MCF 10A (cell line): ENCODE measurements at places on chromosomes 11 and 22. TPM values are rescaled to one million over a fixed set of nuclear protein-coding genes. Genes with fewer than 3 reads are reported as not detected.

Gene DENND6B
- total RNA-seq = 4.0 and 5.5 TPM in 2 replicates

Gene ME3
- 0.49 TPM in 1 of 2 replicates, not detected in the other for total RNA-seq

Gene THRSP
- not detected in 2 replicates for total RNA-seq

Gene KDM4D
- total RNA-seq = 1.1 and 1.3 TPM in 2 replicates

Gene B4GAT1
- total RNA-seq = 6.7 and 8.6 TPM in 2 replicates

Gene UBQLN3
- total RNA-seq = not detected in 2 replicates

Gene SCN4B
- 0.32 TPM in 1 of 2 replicates, not detected in the other for total RNA-seq

- no peaks in the 10 kb centered on the region for H3K4me1 ChIP-seq
- H3K27me3 ChIP-seq = no peaks in the 10 kb centered on the region
- DNase-seq = no peak
- H3K4me3 ChIP-seq = no peak overlapping the region
Measured at GRCh38 chr11:101807531-101807930, 107.3 kb upstream of the CEP126 start.

GRCh38 chr22:42086051-42086450, 4.5 kb downstream of the NDUFA6 start:
- H3K27ac ChIP-seq = no peak overlapping the region
- peaks cover 10% of the 10 kb centered on the region for H3K4me1 ChIP-seq
- no peak overlapping the region for H3K4me3 ChIP-seq
- peaks cover 68% of the 10 kb centered on the region for H3K36me3 ChIP-seq

DNA sequence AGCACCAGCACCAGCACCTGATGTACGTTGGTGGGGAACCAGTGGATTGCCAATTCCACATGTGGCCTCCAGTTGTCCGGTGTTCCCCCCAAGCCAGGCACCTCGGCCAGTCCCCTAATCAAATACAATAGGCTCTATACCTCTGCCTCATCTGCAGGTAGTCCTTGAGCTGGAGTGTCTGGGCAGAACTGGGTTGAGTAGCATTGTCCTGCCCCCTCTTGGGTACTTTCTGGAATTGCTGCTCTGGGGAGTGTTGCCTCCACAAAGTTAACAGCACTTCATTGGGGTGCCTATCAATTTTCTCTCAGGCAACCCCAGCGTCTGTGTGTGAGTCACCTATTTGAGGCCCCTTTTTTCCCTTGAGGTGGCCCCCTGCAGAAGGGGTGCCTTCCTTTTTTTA, 413.0 kb upstream of the LARGE1 start:
- no peaks in the 10 kb centered on the region for H3K4me1 ChIP-seq
- peaks cover 6% of the 10 kb centered on the region for H3K36me3 ChIP-seq
- DNase-seq = no peak
- H3K27me3 ChIP-seq = no peaks in the 10 kb centered on the region
- no peak overlapping the region for H3K27ac ChIP-seq

GRCh38 chr11:47467357-47467756, 18.4 kb upstream of the RAPSN start:
- peak overlapping the region; percentile 77 for H3K27ac ChIP-seq
- H3K36me3 ChIP-seq = peaks cover 78% of the 10 kb centered on the region
- H3K27me3 ChIP-seq = no peaks in the 10 kb centered on the region
- peaks cover 7% of the 10 kb centered on the region for H3K4me1 ChIP-seq
- no peak overlapping the region for H3K4me3 ChIP-seq

- H3K36me3 ChIP-seq = peaks cover 5% of the 10 kb centered on the region
Measured at GRCh38 chr11:45757672-45758071, 47.3 kb upstream of the SLC35C1 start.

GRCh38 chr11:120594746-120595145, 83.2 kb downstream of the GRIK4 start:
- H3K4me3 ChIP-seq = no peak overlapping the region
- no peak overlapping the region for H3K27ac ChIP-seq

DNA sequence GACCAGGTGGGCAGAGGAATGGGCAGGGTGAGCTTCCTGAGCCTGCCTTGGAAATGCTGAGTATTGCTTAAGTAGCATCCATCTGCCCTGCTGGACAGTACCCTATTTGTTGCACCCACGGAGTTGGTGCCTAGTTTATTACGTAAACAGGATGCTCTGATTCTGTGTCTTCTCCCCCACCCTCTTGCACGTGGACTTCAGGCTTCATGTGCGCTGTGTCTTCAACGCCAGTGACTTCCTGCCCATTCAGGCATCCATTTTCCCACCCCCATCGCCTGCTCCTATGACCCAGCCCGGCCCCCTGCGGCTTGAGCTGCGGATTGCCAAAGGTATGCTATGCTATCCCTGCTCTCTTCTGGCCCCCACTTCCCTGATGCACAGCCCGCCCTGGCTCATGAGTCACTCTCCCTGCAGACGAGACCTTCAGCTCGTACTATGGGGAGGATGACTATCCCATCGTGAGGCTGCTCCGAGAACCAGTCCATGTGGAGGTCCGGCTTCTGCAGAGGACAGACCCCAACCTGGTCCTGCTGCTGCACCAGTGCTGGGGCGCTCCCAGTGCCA, 5.7 kb downstream of the ZP1 start:
- H3K27ac ChIP-seq = no peak overlapping the region
- DNase-seq = peak; percentile 81
- H3K36me3 ChIP-seq = no peaks in the 10 kb centered on the region
- H3K4me1 ChIP-seq = no peaks in the 10 kb centered on the region
- H3K4me3 ChIP-seq = no peak overlapping the region

DNA sequence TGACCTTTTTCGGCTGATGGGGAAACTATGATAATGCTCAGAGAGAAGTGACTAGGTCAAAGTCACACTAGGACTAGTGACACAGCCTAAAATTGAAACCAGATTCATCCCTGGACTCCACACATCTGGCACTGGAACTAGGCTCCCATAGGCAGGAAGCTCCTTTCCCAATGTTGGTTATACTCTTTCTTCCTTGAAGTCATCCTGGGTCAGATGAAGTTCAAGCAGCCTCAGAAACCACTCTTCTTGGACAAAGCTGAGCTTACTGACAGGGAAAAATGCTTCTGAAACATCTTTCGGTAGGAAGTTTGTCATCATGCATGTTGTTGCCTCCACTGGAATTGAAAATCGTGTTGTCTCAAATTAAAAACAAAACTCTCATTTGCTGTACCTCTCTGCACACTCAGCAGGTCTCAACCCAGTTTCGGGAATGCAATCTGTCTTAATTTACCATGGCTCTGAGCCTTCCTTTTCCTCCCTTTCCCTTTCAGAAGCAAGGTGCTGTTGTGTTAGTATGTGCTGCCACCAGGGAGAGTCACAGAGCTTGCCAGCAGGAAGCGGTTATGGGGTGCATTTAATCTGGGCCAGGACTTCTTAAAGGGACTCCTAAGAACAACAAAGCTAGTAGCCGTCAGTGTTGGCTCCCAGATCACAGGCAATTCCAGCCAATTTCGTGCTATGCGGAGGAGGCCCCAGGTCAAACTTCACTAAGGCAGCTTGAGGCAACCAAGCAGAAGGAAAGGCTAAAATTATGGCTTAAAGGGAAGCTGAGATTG, 384.8 kb downstream of the TENM4 start:
- no peaks in the 10 kb centered on the region for H3K36me3 ChIP-seq
- H3K27me3 ChIP-seq = no peaks in the 10 kb centered on the region
- H3K27ac ChIP-seq = no peak overlapping the region
- no peak for DNase-seq
- no peak overlapping the region for H3K4me3 ChIP-seq

- H3K27ac ChIP-seq = no peak overlapping the region
- no peak overlapping the region for H3K4me3 ChIP-seq
- no peak for DNase-seq
- no peaks in the 10 kb centered on the region for H3K4me1 ChIP-seq
Measured at GRCh38 chr11:35257281-35257680, 118.3 kb downstream of the CD44 start.

DNA sequence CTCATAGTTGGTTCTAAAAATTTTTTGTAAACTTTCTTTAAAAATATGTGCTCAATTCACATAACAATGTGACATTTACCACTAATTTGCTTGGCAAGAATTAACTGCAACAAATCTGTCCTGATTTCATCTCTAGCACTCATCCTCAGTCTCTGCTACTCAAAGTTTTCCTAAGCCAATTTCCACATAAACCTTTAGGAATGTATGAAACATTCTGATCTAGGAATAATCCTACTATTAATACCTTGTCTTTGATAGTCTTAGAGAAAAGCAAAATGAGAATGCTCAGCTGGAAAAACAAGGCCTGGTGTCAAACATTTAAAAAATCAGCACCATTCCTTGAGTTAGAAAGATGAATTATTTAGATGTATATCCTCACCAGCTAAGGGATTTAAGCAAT, 114.3 kb downstream of the CD44 start:
- H3K27ac ChIP-seq = no peak overlapping the region
- DNase-seq = no peak
- H3K27me3 ChIP-seq = no peaks in the 10 kb centered on the region
- H3K4me3 ChIP-seq = no peak overlapping the region
- H3K4me1 ChIP-seq = peaks cover 5% of the 10 kb centered on the region

- no peak for DNase-seq
- H3K4me1 ChIP-seq = peaks cover 10% of the 10 kb centered on the region
Measured at GRCh38 chr11:64835616-64836447, 8.6 kb downstream of the CDC42BPG start.

DNA sequence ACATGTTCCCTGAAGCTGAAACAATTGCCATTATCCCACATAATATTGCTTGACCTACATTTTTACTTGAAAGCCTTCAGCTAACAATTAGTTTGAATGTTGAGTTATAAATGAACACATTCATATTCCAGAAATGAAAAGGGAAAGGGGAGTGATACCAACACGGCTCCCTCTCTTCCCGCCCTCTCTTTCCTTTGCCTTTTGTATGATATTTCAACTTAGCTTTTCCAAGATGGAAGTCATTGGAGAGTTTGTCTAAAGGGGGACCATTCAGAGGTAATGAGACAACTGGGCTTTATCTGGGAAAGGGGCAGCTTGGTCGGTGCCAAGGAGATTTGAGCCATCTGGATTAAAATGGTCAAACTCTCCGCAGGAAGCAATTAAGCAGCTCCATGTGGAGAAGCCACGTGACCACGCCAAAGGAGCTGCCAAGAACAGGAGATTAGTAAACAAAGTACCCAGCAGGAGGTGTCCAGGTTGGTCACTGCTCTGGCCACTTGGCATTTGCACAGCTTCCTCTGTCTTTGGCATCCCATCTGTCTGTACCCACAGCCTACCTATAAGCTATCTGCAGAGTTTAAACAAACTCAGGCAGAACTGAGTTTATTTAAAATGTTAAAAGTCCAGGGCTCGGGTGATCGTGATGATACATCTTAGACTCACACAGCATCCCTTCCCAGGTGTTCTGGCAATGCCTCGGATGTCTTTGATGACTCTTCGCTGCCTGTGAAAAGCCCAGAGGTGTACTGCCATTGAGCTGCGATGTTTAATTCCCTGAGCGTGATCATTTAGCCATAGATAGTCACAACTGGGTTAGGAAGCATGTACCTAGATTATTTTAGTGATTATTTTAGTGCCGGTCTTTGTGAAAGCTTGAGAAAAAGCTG, 735.9 kb downstream of the NTM start:
- H3K27me3 ChIP-seq = no peaks in the 10 kb centered on the region
- no peaks in the 10 kb centered on the region for H3K4me1 ChIP-seq
- H3K36me3 ChIP-seq = no peaks in the 10 kb centered on the region
- no peak for DNase-seq
- no peak overlapping the region for H3K27ac ChIP-seq
- H3K4me3 ChIP-seq = no peak overlapping the region

GRCh38 chr22:36713436-36713835, 9.9 kb upstream of the CACNG2 start:
- no peak for DNase-seq
- no peak overlapping the region for H3K27ac ChIP-seq
- no peaks in the 10 kb centered on the region for H3K4me1 ChIP-seq
- H3K27me3 ChIP-seq = peaks cover 82% of the 10 kb centered on the region
- H3K36me3 ChIP-seq = no peaks in the 10 kb centered on the region

- H3K36me3 ChIP-seq = no peaks in the 10 kb centered on the region
- no peaks in the 10 kb centered on the region for H3K4me1 ChIP-seq
- no peak for DNase-seq
- H3K4me3 ChIP-seq = no peak overlapping the region
Measured at GRCh38 chr11:123230346-123230745, 35.3 kb upstream of the CLMP start.

GRCh38 chr22:23591201-23591791, 11.2 kb upstream of the IGLL1 start:
- DNase-seq = peak; percentile 46
- no peak overlapping the region for H3K4me3 ChIP-seq
- H3K4me1 ChIP-seq = no peaks in the 10 kb centered on the region

DNA sequence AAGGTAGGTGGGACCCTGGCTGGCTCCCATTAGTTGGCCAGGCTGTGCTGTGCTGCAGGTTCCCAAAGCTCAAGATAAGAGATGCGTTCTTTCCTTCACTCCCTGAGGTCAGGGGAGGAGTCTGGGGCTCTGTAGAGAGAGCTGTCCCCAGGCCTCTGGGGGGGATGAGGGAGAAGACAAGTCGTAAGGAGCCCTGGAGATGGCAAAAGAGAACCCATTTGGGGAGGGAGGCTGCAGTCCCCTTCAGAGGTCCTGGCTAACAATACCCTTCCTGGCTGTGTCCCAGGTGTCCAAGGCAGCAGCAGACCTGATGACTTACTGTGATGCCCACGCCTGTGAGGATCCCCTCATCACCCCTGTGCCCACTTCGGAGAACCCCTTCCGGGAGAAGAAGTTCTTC, 916 bp downstream of the GNG3 start:
- peak overlapping the region; percentile 91 for H3K4me3 ChIP-seq
- H3K27ac ChIP-seq = peak overlapping the region; percentile 98
- H3K36me3 ChIP-seq = peaks cover 49% of the 10 kb centered on the region
- H3K4me1 ChIP-seq = peaks cover 25% of the 10 kb centered on the region
- no peaks in the 10 kb centered on the region for H3K27me3 ChIP-seq

- no peak for DNase-seq
- H3K36me3 ChIP-seq = no peaks in the 10 kb centered on the region
- no peak overlapping the region for H3K4me3 ChIP-seq
- no peak overlapping the region for H3K27ac ChIP-seq
Measured at GRCh38 chr11:121237686-121238658, 54.6 kb upstream of the SC5D start.
